ENCODE measurements at places on chromosomes 12 and 14.

DNA sequence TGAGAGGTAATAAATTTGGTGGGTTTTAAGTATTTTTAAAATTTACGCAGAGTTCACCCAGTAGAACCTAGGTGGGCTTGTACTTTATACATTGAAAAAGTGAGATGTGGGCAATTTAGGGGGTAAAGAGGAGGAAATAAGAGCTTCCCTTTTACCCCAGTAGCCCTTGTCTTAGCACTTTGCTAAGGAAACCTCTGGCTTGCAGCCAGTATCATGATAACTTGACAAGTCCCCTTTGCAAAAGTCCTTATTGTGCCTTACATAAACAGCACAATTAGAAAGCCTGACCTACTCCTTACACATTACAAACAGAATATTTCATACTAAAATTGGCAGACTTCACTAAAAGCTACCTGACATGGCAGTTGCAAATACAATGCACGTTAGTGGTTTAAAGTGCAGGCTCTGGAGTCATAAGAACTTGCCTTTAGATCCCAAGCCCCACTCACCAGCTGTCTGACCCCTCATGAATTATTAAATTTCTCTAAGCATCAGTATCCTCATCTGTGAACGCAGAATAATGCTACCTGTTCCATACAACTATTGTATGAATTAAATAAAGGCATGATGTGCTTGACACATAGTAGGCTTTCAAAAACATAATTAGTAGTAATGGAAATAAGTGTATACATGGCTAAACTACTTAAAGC lies 53.2 kb upstream of the NELL2 start:
- no peak for DNase-seq

DNA sequence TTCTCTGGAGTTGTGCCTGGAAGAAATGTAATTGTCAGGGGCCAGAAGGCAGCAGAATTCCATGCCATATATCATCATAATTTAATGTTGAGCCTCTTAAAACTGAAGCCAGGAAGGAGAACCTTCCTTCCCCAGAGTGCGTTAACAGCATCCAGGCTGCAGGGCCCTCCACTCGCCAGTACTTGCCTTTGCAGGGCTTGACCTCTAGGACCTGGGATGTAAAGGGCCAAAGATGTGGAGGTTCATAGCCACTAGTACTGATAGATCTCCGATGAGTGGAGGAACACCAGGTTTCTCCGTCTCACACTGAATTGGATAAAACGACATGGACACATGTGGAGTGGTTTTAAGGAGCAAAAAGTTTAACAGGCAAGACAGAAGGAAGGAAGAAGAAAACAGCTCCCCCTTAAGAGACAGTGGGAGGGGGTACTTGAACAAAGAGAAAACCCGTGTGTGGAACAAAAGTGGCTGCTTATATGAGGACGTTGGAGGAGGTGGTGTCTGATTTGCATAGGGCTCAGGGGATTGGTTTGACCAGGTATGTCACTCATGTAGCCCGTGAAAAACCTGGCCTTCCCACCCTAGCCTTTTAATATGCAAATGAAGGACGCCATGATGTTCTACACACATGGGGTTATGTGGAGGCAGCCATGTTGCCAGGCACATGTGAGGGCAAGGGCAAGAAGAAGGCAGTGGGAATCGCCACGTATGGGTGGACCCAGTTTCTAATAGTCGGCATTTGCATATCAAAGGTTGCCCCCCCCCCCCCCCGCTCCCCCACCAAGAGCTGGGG lies 38.8 kb upstream of the WSCD2 start:
- DNase-seq, result no peak

GRCh38 chr14:34356264-34356654 lies 105.8 kb downstream of the SPTSSA start:
- no peak for DNase-seq

DNA sequence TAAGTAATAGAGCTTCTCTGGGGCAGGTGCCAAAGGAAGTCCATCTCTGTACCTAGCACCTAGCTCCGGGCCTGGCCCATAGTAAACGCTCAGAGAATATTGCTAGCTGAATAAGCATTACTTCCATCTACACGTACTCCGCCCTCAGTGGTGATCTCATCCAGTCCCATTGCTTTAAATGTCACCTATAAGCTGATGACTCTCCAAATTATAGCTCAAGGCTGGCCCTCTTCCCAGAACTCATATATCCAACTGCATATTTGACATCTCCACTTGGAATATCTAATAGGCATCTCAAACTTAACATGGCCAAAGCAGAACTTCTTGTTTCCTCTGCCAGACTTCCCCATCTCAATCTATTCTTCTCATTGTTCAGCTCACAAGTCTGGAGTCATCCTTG lies 6.9 kb upstream of the DYNLL1 start:
- DNase-seq, result no peak

- DNase-seq, result no peak
Measured at GRCh38 chr12:12384571-12385340, 27.9 kb downstream of the BORCS5 start.

GRCh38 chr12:26277506-26278246 lies 82.3 kb downstream of the SSPN start:
- no peak for DNase-seq

DNA sequence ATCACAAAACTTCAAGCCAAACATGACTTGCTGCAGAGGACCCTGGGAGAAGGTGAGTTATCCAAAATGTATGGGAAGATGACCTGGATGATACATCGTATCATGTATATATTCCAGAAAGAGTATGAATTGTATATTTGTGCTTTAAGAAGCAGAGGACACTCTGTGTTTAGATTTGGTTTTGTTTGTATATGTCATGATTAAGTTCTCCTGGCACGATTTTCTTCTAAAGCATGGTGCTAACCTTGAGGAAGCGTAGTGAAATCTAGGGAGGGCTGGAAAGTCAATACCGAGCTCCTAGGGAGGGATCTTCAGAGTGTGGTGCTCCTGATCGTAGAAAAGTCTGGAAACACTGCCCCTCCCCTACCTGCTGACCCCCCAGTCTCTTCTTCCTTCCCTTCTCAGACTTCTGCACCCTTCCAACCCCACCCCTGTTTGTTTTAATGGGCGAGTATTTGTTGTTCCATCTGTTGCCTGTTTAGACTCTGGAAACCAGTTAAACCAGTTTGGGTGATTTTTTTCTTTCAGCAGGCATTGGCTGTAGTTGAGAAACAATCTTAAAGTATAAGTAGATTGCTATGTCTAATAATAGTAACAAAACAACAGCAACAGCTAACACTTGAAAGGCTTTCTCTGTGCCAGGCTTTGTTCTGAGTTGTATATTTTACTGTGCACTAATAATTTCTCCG lies 141.6 kb downstream of the KICS2 start:
- no peak for DNase-seq

DNA sequence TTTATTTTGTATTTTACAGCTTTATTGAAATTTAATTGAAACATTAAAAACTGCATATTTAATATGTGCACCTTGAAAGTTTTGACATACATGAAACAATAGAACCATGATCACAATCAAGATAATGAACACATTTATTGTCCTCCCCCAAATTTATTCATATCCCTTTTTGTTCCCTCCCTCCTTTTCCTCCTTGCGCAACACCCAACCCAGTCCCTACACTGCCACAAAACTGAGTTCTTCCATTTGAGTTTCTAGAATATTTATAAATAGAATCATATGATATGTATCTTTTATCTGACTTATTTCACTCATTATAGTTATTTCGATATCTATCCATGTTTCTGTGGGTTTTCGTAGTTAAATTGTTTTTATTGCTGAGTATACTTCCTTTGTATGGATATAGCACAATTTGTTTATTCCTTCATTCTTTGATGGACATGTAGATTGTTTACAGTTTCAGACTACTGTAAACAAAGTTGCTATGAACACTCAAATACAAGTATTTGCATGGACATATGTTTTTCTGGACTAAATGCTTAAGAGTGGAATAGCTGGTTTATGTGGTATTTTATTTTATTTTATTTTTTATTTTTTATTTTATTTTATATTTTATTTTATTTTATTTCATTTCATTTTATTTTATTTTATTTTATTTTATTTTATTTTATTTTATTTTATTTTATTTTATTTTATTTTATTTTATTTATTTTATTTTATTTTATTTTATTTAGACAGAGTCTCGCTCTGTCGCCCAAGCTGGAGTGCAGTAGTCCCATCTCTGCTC lies 359.1 kb downstream of the SLC6A15 start:
- DNase-seq, result no peak

GRCh38 chr12:8572507-8572906 lies 31.8 kb upstream of the CLEC4E start:
- no peak for DNase-seq

GRCh38 chr14:100325231-100325632 lies 2.1 kb downstream of the SLC25A47 start:
- DNase-seq, result no peak

DNA sequence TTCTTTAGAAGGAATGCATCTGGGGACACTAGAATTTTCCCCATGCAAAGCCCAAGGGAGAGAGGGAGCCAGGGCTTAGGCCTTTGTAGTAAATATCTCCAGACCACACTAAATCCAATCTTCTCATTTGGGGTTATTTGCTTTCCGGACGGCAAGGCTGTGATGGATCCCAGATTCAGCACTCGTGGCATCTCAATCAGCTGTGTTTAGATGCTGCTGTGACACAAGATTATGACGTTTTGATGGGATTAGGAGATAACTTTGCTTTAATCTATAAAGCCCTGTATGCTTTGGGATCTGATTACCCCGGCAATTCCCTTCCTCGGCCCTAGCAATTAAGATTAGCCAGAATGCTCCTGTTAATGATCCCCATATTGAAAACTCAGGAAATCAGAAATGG lies 686.7 kb upstream of the TBX3 start:
- no peak for DNase-seq

GRCh38 chr14:95370076-95370475 lies 50.4 kb upstream of the CLMN start:
- no peak for DNase-seq

DNA sequence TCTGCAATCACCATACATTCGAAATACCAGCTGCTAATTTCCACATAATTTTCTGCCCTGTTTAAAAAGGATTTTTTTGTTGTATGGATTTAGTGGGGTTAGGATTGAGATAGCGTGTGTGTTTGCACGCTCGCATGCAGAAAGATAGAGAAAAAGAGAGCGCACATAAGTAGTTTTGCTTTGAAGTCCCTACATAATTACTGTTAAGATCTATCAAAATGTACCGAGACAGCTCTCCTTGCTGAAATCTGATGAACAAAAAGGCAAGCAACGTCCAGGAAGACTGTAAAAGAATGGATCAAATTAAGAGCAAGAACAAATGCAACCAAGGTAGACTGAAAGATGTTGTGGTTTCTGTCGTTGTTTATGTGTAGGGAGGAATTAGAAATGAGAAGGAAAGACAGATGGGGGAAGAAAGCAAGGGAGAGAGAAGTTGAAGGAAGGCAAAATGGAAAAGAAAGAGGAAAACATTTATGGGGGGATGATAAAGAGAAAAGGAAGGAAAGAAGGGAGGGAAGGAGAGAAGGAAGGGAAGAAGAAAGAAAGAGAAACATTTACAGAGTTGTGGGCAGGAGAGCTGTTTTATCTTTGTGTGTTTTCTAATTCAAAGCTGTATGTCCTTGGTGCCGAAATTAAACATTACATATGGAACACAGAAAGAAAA lies 522.3 kb downstream of the MED13L start:
- DNase-seq, result no peak

DNA sequence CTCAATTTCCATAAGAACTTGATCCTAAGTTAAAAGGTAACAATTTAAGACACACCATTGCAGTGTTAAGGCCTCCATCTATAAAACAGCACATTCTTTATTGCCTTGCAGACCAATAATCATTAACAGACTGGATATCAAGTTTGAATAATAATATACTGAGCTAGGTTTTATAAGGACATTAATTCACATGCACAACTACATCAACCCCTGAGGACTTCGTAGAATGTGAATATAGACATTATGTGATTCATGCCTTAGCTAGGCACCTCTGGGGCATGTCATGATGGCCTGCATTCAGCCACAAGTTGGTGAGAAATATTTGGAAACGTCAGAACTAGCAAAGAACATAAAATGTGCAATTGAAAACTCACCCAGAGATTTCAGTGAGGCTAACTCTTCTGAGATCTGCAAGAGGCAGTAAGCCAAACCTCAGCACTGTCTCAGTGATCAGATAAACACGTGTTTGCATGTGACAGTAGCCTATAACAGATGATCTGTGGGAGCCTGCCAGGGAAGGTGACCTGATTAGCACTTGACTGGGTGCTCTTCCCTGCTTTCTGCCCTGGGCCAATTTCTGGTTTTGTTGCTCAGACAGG lies 492.2 kb downstream of the FLRT2 start:
- DNase-seq, result no peak

DNA sequence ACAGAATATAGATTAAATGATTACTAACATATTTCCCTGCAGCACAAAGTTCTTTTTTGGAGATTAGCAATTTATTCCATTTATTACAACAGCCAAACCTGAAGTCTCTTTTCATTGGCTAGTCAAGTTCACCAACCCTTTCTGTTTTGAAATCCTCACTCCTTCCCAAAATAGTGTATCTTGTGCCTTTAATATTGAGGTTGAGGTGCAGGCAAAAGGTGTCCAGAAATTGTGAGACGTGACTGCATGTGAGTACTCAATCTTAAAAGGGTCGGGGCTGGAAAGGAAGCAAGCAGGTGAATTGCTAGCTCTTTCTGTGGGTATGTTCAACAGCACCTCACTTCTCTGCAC lies 11.1 kb upstream of the FOXN3 start:
- no peak for DNase-seq

DNA sequence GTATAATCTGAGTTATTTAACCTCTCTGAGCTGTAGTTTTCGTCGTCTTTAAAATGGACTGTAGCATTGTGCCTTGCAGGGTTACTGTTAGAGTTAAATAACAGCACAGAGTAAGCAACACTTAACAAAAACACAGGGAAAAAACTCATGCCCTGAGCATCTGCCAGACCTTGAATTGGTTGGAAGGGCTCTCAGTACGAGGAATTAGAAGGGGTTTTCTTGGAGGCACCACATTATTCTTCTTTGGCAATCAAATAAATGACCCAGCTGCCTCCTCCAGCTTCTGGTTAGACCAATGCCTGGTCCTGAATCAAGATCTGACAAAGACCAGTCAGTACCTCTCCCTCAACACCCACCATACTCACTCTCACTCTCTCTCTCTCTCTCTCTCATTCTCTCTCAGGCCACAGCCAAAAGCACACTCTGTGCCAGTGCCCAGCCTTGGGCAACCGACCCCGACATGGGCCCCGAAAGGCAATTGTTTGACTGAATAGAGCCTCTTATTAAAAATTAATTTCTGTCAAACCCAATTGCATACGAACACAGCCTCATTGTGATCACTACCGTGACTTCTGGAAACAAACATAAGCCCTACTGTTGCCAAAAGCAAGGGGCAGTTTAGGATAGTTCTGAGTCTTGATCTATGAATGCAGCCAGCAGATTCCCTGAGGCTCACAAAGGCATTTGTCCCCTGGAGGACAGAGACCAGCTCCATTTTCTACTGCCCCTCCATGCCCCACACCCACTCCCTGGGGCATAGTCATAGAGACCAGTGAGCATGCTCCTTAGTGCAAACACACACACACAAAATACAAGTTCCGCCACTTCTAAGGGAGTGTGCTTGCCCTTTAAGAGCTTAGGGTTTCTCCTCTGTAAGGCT lies 23.9 kb downstream of the DUSP6 start:
- no peak for DNase-seq

GRCh38 chr12:57845478-57846284 lies 848 bp downstream of the CTDSP2 start:
- no peak for DNase-seq

- no peak for DNase-seq
Measured at GRCh38 chr14:38285962-38286361, 30.1 kb upstream of the CLEC14A start.
